ENCODE measurements at places on chromosomes 11 and 22. TPM values are rescaled to one million over a fixed set of nuclear protein-coding genes. Genes with fewer than 3 reads are reported as not detected.

The LDLRAD3 gene
- 12.4 TPM for total RNA-seq

The SREBF2 gene
- 52.0 TPM for total RNA-seq

The EED gene
- 16.1 TPM for total RNA-seq

The TBX10 gene
- total RNA-seq, result not detected

The SLC5A4 gene
- 0.32 TPM for total RNA-seq

All from posterior vena cava (tissue), 2 donors.